Pulmonary artery endothelial cell (primary cell): ENCODE measurements at places on chromosomes 16 and 17.

- no peak for DNase-seq
Observed at GRCh38 chr17:58991718-58992331, 114.9 kb downstream of the TRIM37 start.

DNA sequence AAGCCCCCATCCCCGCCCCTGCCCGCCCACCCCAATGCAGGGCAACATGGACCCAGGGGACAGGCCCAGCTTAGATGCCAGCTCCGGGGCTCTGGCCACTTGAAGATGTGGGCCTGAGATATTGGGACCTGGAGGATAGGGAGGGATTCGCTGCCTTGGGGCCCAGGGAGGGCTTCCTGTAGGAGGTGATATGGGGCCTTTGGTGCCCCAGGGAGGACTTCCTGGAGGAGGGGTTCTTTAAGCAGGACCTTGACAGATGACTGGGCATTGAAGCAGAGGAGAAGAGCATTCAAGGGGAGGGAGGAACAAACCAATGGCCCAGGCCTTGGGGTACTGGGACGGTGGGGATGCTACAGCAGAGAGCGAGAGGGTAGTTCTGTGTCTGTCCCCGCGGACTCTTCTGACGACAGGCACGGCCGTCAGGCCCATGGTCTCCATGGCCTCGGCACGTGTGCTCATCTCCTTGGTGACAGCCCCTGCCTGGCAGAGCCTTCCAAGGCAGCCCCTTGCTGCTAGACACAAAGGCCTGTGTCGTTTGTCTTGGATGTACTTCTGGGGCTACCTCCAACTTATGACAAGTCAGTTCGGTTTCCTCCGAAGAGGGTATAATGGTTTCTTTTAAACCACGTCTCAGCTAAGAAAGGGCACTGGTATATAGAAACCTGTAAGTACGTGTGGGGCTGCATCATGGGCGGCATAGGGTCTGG lies 55.5 kb upstream of the ZC3H18 start:
- no peak for DNase-seq

DNA sequence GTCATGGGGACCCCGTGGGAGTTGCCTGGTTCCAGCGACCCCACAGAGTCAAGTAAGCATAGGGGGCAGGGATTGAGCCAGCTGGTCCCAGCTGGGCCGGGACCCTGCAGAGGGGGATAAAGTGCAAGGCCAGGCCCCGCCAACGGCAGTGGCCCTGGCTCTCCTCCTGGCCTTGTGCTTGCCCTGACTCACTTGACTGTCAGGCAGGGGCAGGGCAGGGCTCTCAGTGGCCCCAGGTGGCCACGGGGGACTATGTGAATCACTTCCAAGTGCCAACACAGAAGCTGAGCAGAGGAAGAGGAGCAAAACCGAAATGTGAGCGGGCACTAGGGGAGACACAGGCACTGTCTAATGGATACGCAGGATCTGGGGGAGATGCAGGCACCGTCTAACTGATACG lies 21.6 kb upstream of the NCBP3 start:
- no peak for DNase-seq

DNA sequence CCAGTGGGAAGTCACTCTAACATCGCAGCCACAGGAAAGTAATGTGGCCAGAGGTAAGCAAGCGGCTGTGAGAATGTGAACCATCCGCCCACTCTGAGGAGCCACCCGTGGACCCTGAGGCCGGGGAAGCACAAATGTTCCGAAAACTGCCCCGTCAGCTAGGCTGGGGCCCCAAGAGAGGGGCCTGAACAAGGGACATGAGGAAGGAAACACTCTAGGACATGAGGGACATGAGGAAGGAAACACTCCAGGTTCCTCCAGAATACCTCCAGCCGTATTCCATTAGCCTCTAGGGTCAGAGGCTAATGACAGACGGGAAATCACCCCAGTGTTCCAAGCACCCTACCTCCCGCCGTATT lies 317 bp downstream of the TEFM start:
- no peak for DNase-seq

GRCh38 chr17:12137859-12138258 lies 117.2 kb downstream of the MAP2K4 start:
- no peak for DNase-seq

- no peak for DNase-seq
Observed at GRCh38 chr17:1076982-1077302, 80.0 kb downstream of the TIMM22 start.

- DNase-seq, result no peak
Observed at GRCh38 chr17:44464037-44464436, 39.2 kb downstream of the GPATCH8 start.

- no peak for DNase-seq
Observed at GRCh38 chr17:63573634-63574033, 23.4 kb downstream of the DCAF7 start.

GRCh38 chr17:35856603-35857002 lies 12.1 kb downstream of the HEATR9 start:
- DNase-seq, result no peak

GRCh38 chr17:64328859-64329531 lies 61.7 kb downstream of the PECAM1 start:
- DNase-seq, result no peak

GRCh38 chr17:29914819-29915537 lies 15.1 kb downstream of the SSH2 start:
- DNase-seq, result no peak

DNA sequence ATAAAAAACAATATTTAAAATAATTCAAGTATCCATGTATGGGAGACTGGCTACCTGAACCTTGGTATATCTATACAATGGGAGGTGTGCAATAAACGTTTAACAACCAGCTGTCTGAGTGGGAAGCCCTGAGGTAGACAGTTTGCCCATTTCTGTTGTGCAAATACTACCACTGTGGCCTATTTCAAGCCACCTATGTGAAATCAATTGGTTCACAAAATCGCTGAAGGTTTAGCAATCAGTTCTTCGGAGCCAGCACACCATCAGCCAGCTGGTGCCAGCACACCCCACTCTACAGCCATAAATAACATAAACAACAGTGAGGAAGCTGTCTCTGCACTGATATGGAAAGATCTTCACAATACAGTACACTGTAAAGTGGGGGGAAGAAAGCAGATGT lies 46.7 kb upstream of the KDM8 start:
- DNase-seq, result no peak

DNA sequence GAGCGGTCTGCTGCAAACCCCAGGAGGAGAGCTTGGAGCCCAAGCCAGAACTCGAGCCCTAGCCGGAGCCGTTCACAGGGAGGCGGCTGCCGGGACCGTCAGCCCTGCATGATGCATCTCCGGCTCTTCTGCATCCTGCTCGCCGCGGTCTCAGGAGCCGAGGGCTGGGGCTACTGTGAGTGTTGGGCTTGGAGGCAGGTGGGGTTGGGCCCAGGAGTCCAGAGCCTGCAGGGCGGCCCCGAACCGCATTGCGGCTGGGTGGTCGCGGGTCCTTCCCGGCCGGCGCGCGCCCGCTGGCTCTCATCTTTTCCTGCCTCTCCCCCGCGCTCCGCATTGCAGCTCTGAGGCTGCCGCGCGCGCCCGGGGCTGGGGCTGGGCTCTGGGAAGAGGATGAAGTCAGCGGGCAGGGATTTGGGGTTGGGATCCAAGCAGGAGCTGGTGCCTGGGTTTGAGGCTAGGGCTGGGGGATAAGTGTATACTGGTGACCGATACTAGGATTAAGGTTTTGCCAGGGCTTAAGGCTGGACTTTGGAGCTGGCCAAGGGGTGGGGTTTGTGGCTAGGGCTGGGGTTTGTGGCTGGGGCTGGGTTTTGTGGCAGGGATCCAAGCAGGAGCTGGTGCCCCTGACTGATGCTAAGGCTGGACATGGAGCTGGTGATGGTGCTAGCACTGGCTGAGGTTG lies 532 bp downstream of the CNTNAP1 start:
- DNase-seq, result no peak

- no peak for DNase-seq
Observed at GRCh38 chr16:75323198-75323597, 71.8 kb upstream of the BCAR1 start.

GRCh38 chr17:81552244-81553017 lies at the start of gene FAAP100:
Gene FAAP100, minus strand, starts transcription at chr17:81552353. Its CDS starts 23 bp downstream, at chr17:81552330.
- no peak for DNase-seq

GRCh38 chr17:74803388-74803930 lies 27.3 kb upstream of the NAT9 start:
- no peak for DNase-seq

GRCh38 chr16:2927010-2927646 lies 15.4 kb downstream of the FLYWCH1 start:
- DNase-seq, result peak; percentile 39

DNA sequence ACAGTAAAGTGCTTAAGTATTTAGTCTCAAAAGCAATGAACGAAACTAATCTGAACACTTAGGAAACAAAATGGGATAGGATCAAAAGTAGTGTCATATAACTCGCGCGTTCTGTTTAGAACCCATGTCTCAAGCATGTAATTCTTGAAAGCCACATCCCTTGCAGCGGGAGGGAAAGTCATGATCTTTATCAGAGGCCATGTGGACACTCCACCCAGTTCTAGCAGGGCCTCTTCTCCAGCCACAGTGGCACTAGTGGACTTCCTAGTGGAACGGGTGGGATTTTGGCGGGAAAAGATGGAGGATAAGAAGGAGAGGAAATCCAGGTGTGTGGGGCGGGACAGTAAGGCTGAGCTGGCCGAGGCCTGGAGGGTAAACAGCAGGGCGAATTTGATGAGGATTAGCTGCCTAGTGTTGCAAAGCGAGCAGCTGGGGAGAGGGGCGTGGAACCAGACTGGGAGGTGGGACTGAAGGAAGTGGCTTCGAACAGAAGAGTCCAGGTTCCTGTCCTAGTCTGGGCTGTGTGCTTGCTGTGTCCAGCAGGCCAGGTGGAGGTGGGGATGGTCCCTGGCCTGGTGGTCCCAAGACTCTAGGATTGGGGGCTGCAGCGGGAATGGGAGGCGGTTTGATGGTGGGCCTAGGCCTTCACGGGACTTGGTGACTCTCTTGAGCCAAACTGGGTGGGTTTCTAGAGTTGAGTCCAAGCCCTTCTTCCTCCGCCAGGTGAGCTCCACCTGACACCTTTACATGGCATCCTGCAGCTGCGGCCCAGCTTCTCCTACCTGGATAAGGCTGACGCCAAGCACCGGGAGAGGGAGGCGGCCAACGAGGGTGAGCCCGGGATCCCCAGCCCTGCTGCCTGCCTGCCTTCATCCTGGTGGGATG lies 15.9 kb downstream of the POLR3E start:
- DNase-seq, result no peak

DNA sequence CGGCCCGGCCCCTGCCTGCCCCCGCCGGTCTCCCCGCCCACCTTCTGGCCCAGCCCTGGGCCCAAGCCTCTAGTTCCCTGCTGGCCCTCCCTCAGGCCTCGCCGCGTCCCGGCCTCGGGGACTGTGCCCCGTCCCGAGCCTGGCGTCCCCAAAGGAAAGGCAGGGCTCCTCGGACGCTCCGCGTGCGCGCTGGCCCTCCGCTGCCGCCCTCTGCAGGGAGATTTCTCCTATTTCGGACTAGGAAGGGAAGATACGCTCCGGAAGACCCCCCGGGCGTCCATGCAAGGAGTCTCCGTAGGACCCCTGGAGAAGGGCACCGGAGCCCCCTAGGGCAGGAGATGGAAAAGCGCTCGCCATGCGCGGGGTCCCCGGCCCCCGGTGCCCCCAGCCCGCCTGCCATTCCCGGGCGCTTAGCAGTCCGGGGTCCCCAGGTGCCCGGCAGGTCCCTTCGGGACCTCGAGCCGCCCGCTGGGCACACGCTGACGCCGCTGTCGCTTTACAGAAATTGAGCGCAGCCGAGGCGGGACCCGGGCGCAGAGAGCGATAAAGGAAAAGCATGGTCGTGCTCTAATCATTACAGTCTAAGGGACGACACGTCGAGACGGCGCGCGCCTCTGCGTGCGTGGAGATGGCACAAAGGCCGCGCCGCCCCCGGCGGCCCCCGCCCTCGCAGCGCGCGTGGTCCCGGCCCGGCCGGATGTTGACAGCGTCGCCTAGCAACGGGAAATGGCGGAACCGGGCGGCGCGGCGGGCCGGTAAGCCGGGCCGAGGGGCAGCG lies at the start of gene CCDC40:
TSS of gene CCDC40 (plus strand) at position 706 of the 778 bp plus-strand sequence. CDS start at position 727, 21 bp downstream.
- no peak for DNase-seq

- no peak for DNase-seq
Observed at GRCh38 chr17:75853433-75853832, 1.7 kb downstream of the WBP2 start.

DNA sequence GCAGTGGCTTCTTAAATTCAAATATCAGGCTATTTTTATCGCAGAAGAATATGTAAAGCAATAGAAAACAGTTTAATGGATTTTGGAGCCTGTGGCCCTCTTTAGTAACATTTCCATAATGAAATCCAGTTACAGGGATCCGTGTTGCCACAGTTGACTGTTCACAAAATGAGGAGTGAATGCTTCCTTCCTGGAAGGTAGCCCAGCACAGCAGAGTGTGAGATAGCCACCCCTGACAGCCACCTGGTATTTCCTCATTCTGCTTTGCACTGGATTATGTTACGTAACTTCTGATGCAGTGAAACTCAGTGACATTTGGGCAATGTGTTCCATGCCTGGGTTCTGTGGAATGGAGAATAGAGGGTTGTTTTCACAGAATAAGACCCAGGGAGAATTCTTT lies 517.2 kb downstream of the RBFOX1 start:
- DNase-seq, result no peak

- DNase-seq, result no peak
Observed at GRCh38 chr16:426115-426905, 861 bp downstream of the RAB11FIP3 start.

GRCh38 chr17:4543557-4544026 lies 11.6 kb downstream of the MYBBP1A start:
- no peak for DNase-seq

DNA sequence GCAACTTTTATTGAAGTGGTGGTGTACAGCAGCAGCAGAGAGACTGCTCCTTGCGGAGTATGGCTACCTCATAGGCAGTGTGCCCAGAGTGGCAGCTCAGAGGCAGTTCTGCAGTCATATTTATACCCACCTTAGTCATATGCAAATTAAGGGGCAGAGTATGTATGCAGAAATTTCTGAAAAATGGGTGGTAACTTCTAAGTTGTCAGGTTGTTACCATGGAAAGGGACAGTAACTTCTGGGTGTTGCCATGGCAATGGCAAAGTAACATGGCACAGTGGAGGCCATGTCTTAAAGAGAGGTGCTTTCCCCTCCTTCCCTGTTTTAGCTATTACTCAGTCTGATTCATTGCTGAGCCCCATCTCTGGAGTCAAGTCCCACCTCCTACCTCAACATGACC lies 53.4 kb downstream of the MEOX1 start:
- peak; percentile 29 for DNase-seq

- no peak for DNase-seq
Observed at GRCh38 chr16:27322858-27323780, 9.3 kb downstream of the IL4R start.

GRCh38 chr16:85750827-85751697 lies at the start of gene C16orf74:
Gene C16orf74, minus strand, starts transcription at chr16:85751096. Its CDS starts 15,879 bp downstream, at chr16:85735217.
- no peak for DNase-seq
